ENCODE measurements at places on chromosomes 13 and 19.
A peak's percentile ranks its signal among the peaks of the same experiment; 100 is the strongest.

GRCh38 chr19:52809801-52810200 lies 11.6 kb downstream of the ZNF28 start:
- DNase-seq, result no peak

DNA sequence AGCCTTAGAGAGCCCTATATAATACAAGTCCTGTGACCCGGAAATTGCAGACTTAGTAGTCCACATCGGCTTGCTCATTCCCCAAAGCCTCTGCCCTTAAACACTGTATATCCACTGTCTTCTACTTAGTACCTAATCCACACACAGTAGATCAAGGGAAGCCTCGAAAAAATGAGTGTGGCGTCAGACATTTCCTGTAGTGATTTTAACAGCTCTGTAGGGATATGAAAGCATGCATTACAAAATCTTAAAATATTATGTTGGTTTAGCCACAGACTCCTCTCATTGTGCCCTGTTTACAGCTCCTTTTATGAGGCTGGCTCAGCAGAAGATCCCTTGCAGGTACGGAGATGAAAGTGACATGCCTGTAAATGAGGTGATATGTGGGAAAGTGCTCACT lies 416.3 kb downstream of the LIG4 start:
- no peak for DNase-seq

- DNase-seq, result no peak
These were observed 69.8 kb upstream of the SCEL start for GRCh38 chr13:77465603-77466195.

DNA sequence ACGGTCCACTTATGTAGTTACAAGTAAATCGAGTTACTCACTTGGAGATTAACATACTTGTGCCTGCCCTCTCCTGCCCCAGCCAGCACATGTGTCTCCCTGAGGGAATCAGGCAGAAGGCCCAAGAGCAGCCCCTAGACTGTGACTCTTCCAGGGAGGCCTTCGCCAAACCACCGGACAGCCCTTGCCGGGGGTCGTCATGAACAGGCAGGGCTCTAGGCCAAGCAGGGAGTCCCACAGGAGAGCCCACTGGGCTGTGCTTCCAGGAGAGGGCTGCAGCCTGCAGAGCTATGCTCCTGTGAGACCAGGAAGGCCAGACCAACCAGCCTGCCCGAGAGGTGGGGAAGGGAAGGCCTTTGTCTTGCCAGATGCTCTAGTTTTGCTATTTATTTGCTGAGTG lies 283.3 kb downstream of the FOXO1 start:
- no peak for DNase-seq

- DNase-seq, result no peak
These were observed 496.2 kb upstream of the KLHL1 start for GRCh38 chr13:70604448-70604847.

GRCh38 chr19:5120833-5121232 lies 151.9 kb downstream of the KDM4B start:
- DNase-seq, result no peak

DNA sequence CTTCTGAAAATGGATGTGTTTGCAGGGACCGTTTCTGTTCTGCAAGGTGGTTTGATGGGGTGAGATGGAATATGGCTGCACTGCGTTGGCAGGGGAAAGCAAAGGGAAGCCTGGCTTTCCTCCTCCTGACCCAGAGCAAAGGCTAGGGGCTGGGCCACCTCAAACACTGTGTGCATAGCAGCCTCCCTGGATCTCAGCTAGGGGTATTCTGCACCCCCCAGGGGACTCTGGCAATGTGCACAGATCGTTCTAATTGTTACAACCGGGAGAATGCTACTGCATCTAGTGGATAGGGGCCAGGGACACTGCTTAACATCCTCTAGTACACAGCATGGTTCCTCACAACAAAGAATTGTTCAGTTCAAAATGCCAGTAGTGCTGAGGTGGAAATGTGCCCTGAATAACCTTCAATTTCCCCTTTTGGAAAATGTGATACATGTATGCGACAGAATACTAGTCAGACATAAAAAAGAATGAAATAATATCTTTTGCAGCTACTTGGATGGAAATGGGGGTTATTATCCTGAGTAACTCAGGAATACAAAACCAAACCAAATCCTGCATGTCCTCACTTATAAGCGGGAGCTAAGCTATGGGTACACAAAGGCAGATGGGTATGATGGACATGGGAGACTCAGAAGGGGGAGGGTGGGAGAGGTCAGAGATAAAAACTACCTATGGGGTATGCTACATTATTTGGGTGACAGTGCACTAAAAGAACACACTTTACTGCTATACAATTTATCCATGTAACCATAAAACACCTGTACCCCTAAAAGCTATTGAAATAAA lies 671.2 kb downstream of the UQCRFS1 start:
- no peak for DNase-seq

- DNase-seq, result no peak
These were observed 18.8 kb upstream of the UBE2L5 start for GRCh38 chr13:30403456-30403855.

DNA sequence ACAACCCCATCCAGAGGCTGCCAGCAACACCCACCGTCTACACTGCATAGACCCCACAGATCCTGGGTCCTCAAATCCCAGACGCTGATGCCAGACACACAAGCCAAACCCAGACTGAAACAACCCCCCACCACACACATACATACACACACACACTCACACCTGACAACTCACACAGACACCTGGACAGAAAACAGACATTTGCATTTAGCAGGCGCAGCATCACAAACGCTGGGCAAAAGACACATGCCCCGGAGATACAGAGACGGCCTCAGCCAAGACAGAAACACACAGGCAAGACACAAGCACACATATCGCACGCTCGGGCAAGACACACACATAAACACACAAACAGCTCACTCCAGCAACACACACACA lies 1.3 kb downstream of the BBC3 start:
- DNase-seq, result peak; percentile 62

GRCh38 chr13:23579896-23580683 lies 9.9 kb downstream of the TNFRSF19 start:
- no peak for DNase-seq

- DNase-seq, result peak; percentile 44
These were observed 5.2 kb upstream of the CEACAM18 start for GRCh38 chr19:51473009-51473707.

DNA sequence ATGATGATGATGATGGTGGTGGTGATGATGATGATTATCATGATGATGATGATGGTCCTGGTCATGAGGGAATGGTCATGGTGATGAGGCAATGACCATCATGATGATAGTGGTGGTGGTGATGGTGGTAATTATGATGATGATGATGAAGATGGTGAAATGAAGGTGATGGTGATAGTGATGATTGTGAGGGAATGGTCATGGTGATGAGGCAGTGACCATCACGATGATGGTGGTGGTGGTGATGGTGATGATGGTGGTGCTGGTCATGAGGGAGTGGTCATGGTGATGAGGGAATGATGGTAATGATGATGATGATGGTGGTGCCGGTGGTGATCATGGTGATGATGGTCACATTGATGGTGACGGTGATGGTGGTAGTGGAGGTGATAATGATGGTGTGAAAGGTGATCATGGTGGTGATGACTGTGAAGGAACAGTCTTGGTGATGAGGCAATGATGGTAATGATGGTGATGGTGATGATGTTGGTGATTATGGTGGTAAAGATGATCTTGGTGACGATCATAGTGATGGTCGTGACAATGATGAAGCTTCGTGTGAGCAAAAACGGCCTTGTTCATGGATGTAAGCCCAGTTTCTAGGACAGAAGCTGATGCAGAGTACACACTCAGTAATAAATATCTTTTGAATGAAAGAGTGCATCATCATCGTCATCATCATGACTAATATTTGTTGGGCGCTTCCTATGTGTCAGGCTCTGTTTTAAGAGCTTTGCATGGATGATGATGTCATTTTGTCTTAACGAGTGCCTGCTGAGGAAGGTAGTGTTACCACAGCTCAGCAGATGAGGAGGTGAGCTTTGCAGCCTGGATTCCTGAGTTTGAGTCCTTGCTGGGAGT lies 17.3 kb downstream of the SBK2 start:
- no peak for DNase-seq

DNA sequence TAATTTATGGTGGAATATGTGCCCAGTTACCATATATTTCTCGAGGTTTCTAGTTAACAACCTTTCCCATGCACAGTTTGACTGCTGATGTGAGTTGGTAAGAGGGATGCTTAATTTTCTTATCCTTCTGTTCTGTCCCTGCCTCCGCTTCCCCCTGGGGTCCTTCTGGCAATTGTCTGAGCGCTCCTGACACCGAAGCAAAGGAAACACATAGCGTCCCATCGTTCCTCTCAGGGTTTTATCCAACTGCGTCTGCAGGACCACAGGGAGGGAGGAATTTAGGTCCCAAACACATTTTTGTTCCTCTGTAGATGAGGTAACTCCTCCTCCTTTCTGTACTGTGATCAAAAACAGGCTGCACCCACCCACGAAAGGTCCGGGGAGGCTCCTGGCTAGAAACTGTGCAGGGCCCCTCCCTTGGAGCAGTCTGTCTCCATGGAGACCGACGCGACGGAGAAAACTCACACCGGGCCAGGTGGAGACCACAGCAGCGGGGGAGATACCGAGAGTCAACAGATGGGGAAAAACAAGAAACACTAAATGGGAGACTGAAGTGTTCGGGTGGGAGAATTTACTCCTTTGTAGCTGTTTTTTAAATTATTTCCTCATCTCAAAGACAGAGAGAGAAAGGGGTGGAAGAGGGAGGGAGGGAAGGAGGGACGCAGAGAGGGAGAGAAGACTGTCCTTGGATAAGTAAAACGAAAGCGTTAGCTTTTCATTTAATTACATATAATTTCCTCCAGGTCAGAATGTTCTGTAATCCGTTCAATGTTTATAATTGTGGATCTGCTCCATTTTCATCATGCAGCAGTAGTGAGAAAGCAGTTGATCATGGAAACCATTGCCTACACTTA lies 191.8 kb upstream of the NBEA start:
- no peak for DNase-seq

DNA sequence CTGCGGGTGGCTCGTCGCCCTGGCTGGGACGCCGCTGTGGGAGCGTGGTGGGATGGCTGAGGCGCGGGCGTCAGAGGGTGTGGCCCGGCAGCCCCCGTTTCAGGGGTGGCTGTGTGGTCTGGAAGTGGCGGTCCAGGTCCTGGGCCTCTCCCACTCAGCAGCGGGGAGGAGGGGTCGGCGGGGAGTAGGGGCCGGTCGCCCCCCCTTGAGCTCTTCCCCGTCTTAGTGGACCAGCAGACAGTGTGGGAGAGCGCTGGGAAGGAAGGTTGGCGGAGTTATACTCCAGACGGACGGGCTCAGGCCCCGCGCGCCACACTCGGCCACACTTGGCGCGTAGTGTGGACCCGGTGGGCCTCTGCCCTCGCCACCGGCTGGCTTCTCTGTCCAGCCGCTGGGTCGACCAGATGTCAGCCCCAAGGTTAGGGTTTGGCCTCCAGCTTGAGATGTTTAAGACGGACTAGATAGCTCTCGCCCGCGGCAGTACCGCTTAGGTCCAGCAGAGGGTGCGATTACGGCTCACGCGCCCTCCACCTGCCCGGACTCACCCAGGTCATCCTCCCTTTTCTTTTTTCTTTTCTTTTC lies 21.7 kb upstream of the ZNF429 start:
- no peak for DNase-seq

- DNase-seq, result no peak
These were observed 1.2 kb downstream of the IZUMO4 start for GRCh38 chr19:2097886-2098327.

GRCh38 chr13:39765801-39766463 lies 110.5 kb downstream of the COG6 start:
- DNase-seq, result no peak

DNA sequence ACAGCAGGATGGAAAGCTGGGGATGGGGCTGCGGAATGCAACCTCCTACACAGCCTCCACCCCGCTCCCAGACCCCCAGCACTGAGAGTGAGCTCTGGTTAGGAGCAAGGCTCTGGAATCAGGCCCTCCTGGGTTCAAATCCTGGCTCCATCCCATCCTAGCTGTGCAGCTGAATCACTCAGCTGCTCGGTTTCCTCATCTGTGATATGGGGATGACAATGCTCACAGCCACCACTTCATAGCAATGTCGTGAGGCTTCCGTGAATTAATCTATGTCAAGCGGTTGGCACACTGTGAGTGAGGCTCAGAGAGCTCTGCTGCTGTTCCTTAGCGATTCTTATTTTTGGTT lies 538 bp downstream of the ACP7 start:
- DNase-seq, result no peak

DNA sequence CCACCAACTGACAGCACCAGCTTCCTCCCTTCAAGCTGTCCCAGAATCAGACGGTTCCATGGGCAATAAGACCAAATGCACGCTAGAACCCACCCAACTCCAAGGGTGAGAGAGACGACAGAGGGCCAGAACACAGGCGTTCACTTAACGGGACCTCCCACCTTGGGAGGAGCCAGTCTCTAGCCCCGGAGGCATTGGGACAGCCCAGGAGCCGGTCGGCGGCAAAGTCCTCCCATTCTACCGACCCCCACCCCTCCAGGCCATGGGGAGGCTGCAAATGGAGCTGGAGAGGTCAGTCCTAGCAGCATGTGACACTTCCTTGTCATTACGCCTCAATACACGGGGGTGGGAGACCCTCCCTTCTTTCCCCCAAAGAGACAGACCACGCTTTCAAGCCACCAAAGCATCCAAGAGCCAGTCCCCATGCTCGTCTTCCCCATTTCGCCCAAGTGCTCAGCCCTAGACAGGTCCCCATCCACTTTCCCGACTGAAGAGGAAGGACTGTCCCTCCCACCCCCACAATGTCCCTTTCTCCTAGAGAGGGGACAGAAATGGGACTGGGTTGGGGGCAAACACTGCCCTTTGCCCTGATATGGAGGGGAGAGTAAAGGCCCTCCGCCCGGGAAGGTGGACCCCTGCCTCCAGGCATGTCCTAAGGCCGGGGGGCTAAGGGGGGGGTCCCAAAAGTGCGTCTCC lies 964 bp downstream of the KHSRP start:
- no peak for DNase-seq

- no peak for DNase-seq
These were observed 7.1 kb downstream of the NFIX start for GRCh38 chr19:13002166-13002898.

DNA sequence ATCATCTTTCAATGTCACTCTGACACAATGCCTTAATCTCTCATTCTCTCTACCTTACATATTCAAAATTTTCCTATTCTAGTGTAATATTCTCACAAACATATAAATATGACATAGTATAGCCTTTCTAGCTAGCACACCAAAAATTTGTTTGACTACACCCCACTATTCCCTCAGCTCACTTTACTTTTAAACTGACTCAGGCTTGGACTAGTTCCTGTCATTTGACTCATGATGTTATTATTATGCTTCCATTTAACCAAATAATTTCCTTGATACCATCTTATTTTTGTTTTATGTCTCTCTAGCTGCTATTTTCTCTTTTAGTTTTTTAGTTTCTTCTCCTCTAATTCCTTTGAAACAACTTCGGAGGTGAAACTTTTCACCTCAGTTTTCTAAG lies 1745.6 kb upstream of the PCDH20 start:
- DNase-seq, result no peak
